ENCODE measurements at places on chromosomes 7 and 10.

DNA sequence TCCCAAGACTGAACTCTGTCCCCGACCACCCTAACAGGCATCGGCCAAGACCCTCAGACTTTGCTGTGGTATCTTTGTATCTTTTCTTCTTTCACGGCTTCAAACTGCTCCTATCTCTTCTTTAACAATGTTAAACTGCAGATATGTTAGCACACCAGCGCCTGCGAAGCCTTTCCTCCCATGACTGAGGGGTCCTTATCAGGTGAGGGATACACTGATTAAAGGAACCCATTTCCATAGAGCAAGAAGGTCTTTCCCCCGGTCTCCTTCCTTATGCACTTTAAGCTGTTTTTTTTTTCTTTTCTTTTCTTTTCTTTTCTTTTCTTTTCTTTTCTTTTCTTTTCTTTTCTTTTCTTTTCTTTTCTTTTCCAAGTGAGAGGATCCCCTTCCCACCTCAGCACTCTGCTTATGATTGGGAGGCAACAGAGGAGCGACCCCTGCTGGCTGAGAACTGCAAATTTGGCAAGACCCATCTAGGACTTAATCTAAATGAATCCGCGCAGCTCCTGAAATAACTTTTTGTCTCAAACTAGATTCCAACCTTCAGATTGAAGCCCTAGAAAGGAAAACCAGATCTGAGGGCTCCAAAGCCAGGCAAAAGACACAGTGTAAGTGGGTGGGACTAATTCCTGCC lies 109.9 kb downstream of the ITGB8 start:
- peak; percentile 17 for DNase-seq

- peak; percentile 23 for DNase-seq
Observed at GRCh38 chr7:41886901-41887311, 184.0 kb upstream of the INHBA start.

- peak; percentile 34 for DNase-seq
Observed at GRCh38 chr10:6348096-6348874, 145.6 kb downstream of the PFKFB3 start.

- no peak for DNase-seq
Observed at GRCh38 chr7:155167706-155168365, 97.7 kb downstream of the HTR5A start.

DNA sequence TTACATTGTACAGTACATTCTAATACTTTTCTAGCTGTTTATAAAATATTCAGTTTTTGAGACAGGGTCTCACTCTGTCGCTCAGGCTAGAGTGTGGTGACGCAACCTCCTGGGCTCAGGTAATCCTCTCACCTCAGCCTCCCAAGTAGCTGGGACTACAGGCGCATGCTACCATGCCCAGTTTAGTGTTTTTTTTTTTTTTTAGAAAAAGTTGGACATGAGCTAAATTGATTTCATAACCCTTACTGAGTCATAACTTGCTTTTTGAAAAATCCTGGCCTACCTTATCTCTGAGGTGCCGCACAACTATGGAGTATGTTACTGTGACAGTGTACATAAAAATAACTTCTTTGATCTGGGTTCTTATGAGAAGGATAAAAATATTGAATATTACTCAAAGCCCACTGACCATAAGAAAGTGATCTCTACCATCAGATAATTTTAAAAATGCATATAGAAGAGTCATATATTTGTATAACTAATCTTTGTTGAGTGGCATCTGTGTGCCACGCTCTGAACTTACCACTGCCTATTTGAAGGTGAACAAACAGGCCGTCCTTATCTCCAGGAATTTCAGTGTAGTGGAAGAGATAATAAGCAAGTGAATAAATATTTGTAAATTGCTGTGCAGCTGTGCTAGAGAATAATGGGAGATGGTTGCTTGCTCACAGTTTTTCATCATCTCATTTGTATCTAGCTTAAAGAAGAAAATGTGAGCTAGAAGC lies 73.2 kb downstream of the PPP1R9A start:
- DNase-seq, result no peak

DNA sequence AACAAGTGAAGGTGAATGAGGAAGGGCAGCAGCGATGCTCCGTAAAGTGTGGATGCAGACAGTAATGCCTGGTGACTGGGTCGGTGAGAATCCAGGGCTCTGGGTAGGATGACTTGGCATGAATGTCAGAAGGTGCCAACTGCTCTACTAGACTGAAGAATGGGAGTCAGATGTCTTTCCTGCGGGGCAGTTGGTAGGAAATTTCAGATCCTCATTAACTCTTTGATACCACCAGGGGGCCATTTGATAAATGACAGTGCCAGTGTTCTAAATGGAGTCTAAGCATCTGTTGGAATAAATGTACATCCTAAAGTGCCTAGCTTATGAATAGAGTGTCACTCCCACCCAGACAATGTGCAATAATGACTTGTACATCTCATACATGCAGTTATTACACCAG lies 462.0 kb downstream of the GRM8 start:
- no peak for DNase-seq

DNA sequence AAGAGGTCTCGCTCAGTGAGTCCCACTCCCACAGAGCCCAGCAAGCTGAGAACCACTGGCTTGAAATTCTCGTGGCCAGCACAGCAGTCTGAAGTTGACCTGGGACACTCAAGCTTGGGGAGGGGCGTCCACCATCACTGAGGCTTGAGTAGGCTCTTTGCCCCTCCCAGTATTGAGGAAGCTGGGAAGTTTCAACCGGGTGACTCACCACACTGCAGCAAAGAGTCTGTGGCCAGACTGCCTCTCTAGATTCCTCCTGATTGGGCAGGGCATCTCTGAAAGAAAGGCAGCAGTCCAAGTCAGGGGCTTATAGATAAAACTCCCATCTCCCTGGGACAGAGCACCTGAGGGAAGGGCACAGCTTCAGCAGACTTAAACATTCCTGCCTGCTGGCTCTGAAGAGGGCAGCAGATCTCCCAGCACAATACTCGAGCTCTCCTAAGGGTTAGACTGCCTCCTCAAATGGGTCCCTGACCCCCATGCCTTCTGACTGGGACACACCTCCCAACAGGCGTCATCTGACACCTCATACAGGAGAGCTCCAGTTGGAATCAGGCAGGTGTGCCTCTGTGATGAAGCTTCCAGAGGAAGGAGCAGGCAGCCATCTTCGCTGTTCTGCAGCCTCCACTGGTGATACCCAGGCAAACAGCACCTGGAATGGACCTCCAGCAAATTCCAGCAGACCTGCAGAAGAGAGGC lies 970.9 kb upstream of the LRRN3 start:
- no peak for DNase-seq

DNA sequence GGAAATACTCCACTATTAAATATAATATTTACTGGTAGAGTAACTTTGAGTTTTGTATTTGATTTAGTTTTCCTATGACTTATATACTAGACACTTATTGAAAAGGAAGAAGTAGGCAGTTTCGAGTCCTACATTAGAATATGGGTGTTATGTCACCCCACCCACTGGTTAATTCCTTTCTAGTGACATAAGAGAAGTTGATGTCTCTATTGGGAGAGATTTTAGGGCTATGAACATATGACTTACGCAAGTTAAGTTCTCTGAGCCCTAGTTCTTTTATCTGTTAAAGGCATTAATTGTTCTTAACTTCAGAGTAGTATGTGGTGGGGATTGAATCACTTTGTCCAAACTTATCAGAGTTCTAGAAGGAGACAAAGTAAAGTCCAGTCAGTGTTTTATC lies 30.5 kb downstream of the CPED1 start:
- no peak for DNase-seq

DNA sequence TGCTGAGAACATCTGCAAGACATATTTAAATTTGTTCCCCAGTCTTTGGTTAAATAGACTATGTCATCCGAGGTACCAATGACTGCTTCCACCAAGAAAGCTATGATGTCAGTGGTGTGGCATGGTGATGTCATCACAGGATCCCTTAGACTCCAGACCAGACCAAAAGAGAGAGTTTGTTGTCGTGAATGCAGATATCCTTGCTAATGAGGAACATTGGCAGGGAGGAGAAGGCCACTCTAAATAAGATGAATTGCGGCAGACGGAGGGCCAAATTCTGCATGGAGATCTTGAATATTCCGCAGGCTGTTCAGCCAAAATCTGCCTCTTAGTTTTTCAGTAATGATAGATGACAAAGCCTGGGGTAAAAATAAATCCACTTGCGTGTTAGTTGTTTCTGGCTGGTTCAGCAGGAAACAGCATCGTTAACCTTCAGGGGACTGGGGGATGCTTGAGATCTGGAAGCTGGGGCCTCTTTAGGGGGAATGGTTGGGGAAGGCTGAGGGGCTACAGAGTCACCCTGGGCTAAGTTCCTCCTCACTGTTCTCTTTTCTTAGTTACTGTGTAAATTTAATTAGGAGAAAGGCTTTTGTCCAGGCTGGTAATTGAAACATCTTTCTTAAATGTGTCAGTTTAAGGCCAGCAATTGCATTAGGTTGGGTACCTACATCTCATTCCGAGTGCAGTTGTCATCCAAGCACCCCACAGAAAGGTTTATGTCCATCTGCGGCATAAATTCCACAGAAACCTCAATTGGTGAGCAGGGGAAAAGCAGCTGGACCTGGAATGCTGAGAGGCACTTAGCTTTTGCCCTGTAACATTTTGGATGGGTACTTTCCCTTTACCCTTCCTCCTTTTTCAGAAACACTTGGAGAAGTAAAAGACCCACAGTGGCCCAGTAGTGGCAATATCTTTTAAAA lies 11.6 kb upstream of the CAMK1D start:
- no peak for DNase-seq

GRCh38 chr10:116232613-116233012 lies 40.4 kb downstream of the GFRA1 start:
- peak; percentile 28 for DNase-seq

DNA sequence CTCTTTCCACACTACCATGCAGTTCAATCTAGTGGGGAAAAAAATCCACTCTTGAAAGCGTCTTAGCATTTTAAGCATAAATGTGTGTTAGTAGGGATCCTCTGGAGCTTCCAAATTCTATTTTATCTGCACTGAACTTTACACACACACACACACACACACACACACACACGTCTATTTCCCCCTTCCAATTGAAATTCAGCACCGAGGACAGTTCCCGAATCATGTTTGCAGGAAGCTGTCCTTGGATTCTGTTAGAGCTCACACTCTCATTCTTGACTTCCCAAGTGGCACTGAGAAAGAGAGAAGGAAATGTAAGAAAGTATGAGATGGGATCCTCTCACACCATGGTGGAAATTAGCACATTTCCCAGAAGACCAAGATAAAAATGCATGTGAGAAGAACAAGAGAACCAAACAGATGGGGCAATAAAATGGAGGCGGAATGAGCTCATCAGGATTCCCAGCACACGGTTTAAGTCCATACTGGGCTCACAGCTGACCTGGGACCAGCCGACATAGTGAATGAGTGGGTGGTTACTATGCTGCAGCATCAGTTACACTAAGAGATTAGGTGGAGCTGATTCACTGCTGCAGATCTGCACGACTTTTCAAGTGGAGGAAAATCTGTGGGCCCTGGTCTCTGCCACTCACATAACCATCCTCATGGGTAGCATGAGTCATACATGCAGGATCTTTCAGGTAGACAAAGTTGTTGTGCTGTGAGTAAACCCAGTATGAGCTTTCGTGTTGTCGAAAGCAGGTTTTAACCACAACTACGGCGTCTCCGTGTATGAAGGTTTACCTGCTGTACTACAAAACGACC lies 3.3 kb upstream of the NPTX2 start:
- peak; percentile 42 for DNase-seq

DNA sequence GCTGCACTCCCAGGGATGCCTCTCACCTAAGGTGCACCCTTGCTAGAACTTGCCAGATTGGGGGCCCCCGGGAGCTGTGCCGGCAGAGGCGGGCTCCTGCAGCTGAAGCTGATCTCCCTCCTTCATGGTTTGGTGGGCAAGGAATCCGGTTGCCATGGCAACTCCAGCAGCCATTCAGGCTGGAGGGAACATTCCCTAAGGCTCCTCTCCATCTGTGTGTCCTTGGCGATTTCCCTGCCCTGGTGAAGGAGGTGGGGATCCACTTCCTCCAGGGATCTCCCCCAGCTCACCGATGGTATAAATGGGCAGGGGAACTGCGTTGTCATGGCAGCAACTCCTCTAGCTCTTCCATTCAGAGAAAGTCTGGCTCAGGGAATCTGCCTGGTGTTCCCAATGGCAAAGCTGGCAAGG lies 49.6 kb upstream of the GPR158 start:
- no peak for DNase-seq

DNA sequence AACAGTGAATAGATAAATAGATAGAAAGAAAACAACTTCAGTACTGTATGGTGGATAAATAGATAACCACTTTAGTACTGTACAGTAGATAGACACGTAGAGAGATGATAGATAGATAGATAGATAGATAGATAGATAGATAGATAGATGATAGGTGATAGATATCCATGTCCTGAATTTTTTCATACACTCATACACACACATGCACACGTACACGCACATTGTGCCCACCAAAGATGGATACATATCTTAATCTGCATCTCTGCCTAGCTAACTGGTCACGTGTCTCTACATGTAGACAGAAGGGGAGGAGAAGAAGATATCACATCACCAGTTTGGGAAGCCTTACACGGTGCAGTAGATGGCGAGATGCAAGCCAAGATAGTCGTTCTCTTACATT lies 99.2 kb downstream of the ARID5B start:
- DNase-seq, result no peak

DNA sequence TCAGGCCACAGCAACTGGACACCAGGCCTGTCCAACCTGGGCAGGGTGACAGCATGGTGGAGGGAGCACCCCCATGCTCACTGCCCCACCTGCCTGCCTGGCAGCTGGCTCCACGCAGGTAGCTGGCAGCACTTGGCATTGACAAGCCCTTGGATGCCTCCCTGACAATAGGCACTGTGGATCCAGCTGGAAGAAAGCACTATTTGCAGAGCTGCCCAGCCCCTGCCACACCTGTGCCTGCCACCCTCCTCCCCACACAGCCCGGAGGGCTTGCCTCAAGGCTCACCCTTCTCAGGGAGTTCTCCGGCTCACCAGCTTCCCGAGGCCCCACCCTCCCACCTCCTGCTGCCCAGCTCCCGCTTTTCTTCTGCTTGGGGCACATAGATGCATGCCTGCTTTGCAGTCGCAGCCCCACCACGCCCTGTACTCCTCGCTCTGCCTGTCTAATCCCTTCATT lies 160.1 kb downstream of the NEURL1 start:
- no peak for DNase-seq

- DNase-seq, result peak; percentile 39
Observed at GRCh38 chr7:159036916-159037605, 107.6 kb downstream of the VIPR2 start.

- no peak for DNase-seq
Observed at GRCh38 chr7:92095380-92095779, 38.9 kb downstream of the CYP51A1 start.

GRCh38 chr7:137462847-137463246 lies 119.3 kb upstream of the PTN start:
- no peak for DNase-seq

DNA sequence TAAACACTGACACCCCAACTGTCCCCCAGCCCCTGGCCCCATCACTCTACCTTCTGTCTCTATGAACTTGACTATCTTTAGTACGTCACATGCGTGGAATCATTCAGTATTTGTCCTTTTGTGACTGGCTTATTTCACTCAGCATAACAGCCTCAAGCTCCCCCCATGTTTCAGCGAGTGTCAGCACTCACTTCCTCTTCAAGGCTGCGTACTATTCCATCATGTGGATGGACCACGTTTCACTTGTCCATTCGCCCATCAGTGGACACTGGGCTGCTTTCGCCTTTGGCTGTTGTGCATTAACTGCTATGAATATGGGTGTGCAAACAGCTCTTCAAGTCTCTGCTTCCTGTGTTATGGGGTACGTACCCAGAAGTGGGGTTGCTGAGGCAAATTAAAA lies 100.7 kb downstream of the PTPRN2 start:
- DNase-seq, result no peak
